ENCODE measurements at places on chromosomes 13 and 19.
A peak's percentile ranks its signal among the peaks of the same experiment; 100 is the strongest.

GRCh38 chr13:57582032-57582431 lies 49.5 kb upstream of the PCDH17 start:
- DNase-seq = no peak

- no peak for DNase-seq
Observed at GRCh38 chr19:39174142-39174541, 22.6 kb upstream of the NCCRP1 start.

- no peak for DNase-seq
Observed at GRCh38 chr13:48783695-48784230, 130.0 kb downstream of the CYSLTR2 start.

DNA sequence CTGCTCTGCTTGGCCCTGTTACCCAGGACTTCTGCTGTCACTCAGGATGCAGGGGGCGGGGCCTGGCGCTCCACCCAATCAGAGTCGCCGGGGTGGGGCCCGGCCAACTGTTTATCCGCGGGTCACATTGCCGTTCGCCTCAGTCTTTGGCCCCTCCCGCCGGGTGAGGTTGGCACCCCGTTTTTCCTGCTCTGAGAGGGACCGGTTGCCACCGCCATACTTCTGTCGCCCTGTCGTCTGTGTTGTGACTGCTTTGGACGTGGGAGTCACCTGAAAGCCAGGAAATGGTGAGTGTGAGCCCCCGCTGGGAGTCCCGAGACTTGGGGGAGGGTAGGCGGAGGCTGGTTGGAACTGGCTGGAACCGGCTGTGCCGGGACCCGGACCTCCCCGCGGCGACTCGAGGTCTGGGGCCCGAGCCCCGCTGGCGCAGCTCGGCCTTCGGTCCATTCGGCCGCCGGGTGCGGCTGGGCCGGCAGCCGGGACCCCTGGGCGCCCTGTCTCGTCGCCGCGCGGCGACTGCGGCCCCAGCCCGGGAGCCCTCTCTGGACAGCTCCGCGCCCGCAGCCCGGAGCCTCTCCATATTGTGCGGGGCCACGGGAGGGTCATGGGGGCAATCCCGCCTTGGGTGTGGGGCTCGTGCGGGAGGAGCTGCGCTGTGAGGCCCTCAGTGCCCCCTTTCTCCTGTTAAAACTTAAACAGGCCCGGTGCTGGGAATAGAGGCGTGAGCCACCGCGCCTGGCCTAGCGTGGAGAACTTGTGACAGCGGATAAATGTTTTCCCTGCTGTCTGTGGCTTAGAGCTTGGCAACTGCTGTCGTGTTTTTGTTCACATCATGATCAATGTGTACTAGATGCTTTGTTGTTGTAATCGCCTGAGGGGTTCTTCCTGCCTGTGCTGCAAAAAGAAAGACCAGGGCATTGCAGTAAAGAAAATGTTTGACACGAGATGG lies at the start of gene ZNF844:
TSS of gene ZNF844 (plus strand) at position 142 of the 949 bp plus-strand sequence. CDS start at position 285, 143 bp downstream.
- DNase-seq = peak; percentile 42

DNA sequence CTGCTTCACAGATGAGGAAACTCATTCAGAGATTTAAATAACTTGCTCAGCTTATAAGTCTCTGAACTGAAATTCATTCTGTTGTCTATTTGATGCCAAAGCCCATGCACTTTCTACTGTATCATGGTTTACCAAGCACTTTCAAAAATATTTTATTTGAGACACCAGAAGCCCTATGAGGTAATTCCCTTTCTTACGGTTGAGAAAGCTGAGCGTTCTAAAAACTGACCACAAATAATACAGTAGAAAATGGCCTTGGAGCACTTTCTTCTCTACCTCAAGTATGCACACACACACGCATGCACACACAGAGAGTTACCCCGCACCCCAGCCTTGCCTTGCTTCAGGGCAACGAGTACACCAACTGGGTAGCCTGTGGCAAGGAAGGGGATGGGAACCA lies 228.5 kb downstream of the RFC3 start:
- no peak for DNase-seq

DNA sequence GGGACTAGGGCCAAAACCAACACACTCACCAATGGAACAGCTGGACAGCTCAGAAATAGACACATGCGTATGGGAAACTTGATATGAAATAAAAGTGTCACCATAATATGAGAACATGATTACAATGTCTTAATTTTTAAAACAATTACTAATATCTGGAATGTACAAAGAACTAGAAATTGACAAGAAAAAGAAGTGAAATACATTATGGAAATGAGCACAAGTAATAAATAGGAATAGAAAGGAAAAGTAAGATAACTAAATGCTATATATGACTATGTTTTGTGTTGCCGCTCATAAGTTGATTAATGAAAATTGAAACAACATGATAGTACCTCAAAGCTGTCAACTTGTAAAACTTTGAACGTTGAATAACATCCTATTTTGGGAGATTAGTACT lies 801.1 kb downstream of the SLITRK5 start:
- no peak for DNase-seq

GRCh38 chr13:106619688-106620555 lies 52.0 kb upstream of the ARGLU1 start:
- DNase-seq = peak; percentile 36

DNA sequence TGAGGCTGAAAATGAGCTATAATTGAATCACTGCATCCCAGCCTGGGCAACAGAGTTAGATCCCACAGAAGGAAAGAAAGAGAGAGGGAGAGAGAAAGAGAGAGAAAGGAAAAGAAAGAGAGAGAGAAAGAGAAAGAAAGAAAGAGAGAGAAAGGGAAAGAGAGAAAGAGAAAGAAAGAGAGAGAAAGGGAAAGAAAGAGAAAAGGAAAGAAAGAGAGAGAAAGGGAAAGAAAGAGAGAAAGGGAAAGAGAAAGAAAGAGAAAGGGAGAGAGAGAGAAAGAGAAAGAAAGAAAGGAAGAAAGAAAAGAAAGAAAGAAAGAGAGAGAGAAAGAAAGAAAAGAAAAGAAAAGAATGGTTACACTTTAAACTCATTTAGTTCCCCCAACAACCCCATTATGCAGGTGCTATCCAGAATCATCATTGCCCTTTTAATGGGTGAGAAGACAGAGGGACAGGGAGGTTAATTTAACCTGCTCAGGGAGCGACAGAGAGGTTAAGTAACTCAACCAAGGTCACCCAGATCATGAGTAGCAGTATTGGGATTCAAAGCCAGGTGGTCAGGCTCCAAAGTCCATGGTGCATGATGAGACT lies 10.2 kb upstream of the DPP9 start:
- no peak for DNase-seq

DNA sequence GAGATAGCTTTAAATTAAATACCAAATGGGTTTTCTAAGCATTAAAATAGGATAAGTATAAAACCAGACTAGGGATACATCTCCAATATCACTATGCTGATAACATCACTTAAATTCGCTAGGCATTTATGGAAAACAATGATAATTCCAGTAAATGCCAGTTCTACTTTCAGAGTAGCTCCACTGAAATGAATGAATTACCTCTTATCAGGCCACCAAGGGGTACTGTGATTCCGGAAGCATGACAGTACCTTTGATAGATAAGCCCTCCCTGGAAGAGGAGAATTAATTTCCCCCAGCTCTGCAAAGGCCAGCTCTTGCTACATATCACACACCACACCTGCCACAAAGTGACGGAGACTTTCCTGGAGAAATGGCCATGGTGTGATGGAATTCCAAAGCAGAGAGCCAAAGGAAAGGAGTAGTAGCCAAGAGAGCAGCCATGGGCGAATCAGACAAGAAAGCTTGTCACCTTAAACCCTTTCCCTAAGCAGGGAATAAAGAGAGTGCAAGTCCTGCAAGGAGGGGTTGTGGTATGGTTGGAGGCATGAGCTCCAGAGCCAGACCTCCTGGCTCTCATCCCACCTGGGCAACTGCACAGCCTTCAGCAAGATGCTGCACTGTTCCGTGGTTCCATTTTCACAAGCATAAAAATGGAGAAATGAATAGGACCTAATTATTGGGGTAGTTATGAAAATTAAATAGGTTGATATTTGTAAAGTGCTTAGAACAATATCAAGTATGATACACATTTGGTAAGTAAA lies 423.1 kb downstream of the FGF14 start:
- DNase-seq = no peak

GRCh38 chr13:103694033-103694432 lies 627.8 kb upstream of the SLC10A2 start:
- DNase-seq = no peak
